ENCODE measurements at places on chromosomes 7 and 10.

DNA sequence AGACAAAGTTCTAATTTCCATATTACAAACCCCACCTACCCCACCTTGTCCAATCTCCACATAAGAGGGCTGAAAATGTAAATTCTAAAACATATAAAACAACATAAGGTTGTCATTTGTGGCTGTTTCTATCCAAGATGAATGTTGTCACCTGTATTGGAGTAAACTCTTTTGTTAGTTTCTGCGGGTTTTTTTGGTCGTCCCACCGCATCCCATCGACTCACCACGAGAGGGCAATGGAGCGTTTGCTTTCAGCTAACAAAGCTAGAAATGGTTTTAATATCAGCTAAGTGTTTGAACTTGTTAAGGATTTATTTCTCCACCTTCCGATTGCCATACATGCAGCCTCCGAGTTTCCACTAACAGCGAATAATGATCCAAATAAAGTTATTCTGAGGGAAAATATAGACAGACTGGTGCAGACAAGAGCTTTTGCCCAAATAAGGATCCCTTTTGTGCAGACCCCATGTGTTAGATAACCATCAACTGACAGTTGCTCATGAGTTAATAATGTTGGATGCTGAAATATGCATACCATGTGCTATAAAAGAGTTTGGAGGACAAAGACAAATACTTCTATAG, 137.2 kb downstream of the ARID5B start:
- peak; percentile 83 for DNase-seq

GRCh38 chr7:134113655-134114054, 13.5 kb upstream of the LRGUK start:
- no peak for DNase-seq

DNA sequence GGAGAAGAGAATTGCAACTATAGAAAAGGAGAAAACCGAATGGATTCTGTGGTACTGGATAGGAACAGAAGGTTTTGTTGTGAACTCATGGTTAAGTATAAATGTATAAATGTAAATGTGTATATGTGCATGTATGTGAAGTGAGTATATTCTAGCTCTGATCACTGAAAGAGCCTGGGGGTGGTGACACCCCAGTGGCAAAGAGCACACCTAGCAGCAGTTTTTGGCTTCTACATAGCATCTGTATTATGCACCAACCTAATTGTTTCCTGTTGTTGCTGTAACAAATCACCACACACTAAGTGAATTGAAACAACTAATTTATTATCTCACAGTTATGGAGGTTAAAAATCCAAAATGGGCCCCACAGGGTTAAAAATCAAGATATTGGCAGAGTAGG, 455.4 kb downstream of the RPS24 start:
- DNase-seq: no peak

DNA sequence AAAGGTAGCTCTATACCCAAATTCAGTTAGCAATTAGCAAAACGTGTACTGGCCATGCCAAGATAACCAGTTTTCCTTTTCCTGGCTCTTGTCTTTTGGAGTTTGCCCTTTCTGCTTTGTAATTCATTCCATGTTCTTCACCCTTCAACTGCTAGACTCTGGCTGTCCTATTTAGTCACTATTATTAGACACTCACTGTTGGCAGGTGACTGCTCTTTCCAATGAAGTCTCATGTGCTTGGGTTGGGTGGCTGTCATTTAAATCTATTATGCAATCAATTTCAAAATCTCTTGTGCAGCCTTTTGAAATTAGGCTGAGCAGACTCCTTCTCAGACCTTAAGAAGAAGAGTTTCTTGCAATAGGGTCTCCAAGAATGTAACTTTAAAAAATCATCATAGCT, 266.5 kb downstream of the GPR158 start:
- DNase-seq: no peak

- DNase-seq: no peak
Measured at GRCh38 chr7:41641011-41641664, 61.8 kb downstream of the INHBA start.

DNA sequence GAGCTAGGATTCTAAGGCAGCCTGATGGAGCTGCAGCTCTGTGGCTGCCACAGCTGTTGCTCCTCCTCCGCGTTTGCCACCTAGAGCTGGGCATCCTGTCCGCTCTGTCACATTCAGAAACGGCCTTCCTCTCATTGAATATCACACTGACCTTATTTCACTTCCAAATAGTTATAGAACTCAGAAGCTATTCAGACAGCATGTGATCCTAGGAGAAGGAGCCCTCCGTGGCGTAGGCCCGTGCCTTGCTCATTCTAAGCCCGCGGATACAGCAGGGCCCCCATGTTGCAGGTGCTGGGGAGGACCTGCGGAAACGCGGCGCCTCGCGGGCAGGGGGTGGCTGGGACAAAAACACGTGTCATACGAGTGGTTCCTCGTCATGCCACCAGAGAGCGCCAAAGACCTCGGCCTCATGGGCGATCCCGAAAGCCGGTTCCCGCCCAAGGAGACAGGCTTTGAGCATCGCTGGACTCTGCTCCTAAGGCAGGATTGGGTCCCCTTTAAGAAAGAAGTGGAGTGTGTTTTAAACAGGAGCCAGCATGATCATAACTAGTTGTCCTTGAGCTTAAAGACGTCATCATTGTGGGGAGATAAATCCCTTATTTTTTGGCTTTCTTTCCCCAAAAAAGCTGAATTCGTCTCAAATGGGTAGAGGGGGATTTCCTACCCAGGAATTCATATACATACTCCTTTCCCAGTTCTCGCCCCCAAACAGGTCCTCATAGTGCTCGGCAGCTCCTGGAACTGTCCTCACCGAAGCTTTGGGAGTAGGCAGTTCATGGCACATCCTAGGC, 17.9 kb upstream of the FIGNL1 start:
- peak; percentile 78 for DNase-seq

DNA sequence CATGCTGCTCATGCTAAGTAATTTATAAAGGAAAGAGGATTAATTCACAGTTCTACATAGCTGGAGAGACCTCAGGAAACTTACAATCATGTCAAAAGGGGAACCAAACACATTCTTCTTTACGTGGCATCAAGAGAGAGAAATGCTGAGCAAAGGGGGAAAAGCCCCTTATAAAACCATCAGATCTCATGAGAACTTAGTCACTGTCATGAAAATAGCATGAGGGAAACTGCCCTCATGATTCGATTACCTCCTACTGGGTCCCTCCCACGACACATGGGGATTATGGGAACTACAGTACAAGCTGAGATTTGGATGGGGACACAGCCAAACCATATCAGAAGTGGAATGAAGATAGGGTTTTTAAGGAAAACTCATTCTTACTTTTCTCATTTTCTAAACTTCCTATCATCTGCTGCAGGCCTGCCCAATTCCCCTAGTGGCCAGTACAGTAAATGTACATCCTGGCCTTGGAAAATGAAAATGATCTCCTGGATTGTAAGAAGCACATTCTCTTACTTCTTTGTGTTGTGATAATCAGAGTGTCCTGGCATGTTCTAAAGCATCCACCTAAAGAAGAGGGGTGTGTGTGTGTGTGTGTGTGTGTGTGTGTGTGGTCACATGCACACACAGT, 421.5 kb downstream of the LRMDA start:
- DNase-seq: no peak

DNA sequence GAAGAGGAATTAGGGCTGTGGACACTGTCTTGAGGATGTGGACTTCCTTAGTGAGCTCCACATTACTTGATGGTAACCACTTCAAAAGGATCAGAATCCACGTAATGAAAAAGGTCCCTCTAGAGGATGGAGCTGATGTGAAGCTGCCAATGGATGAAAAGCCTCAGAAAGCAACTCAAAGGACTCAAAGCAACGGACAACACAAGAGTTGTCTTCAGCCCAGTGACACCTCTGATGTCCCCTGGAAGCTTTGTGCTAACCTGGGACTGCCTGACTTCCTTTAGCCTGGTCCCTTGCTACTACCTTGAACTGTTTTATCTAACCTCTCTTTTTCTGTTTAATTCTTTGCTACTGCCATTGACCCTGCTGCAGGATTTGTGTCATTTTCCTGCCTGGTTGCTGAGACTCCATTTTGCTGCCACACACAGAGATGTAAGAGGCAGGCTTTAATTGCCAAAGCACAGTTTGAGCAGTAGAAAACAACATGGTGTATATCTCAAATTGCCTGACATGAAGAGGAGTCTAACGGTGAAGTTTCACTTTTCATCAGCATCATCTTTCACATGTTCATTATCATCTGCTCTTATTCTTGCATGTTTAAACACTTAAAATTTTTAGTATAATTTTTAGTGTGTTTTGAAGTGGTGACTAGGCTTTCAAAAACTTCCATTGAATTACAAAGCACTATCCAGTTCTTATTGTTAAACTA, 11.1 kb upstream of the SGCE start:
- DNase-seq: no peak

GRCh38 chr10:14372606-14373005, 41.9 kb upstream of the FRMD4A start:
- DNase-seq: no peak

DNA sequence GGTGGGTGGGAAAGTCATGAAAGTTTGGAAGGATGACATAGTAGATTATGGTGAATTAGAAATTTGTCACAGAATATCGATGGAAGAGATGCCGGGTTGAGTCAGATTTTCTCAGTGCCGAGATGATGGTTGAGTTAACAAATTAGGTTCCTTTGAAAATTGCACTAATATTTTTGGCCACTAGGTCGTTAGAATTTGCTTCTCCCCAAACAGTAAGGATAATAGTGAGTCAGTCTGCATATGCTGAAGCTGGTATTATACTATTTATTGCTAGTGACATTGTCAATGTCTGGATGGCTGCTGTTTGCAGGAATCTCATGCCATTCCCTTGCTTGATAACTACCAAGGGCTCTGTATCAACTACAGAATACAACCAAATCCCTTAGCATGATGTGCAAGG, 37.7 kb upstream of the MINDY3 start:
- peak; percentile 42 for DNase-seq

GRCh38 chr10:14433147-14433546, 102.4 kb upstream of the FRMD4A start:
- DNase-seq: no peak

GRCh38 chr10:34593374-34593890, 221.7 kb downstream of the PARD3 start:
- no peak for DNase-seq

DNA sequence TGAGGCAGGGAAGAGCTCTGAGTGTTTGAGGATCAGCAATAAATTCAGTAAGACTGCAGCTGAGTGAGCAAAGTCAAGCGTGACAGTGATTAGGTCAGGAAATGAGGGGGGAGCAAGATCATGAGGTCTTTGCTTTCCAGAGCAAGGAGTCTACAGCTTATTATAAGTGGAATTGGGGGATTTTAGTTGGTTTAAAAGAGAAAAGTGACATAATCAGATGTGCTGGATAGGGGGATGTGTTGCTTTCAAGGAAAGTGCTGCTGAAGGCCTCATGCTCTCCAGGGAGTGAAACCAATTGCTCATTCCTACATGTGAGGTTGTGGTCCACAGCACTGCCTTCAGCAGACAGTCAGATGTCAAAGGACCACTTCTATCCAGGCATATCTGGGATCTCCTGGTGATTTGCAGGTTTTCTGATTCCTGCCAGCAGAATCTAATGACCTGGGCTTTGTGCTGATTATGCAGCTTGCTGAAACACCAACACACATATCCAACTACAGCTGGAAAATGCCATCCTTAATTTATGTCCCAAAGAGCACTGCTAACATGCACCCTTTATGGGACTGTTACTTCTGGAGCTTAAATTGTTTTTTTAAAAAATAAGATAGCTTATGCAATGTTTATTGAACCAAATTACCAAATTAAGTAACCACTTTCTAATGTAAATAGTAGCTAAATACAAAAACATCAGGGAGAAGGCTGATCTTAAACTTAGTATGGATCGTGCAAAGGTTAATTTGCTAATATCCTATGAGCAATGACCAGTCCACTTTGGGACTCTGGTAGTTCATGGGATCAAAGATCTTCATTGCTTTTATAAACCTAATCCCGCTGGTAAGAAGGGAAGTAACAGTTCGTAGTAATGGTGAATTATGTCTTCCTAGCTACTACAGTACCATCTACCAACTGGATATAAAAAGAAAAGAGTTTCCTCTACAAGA, 607.6 kb downstream of the KCNMA1 start:
- DNase-seq: no peak

DNA sequence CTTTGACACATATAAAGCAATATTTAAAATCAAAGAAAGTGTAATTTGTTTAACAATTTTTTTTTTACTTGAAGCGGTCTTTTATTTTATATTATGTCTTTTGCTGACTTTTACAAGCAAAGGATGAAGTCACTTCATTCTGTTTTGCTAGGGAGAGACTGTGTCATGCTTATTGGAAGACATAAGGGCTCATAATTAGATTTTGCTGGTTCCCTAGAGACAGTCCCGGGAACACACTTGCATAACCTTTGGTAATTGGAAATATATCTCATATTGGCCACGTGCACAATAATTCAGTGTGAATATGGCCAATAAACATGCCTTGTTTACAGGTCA, 448 bp upstream of the NET1 start:
- DNase-seq: no peak

DNA sequence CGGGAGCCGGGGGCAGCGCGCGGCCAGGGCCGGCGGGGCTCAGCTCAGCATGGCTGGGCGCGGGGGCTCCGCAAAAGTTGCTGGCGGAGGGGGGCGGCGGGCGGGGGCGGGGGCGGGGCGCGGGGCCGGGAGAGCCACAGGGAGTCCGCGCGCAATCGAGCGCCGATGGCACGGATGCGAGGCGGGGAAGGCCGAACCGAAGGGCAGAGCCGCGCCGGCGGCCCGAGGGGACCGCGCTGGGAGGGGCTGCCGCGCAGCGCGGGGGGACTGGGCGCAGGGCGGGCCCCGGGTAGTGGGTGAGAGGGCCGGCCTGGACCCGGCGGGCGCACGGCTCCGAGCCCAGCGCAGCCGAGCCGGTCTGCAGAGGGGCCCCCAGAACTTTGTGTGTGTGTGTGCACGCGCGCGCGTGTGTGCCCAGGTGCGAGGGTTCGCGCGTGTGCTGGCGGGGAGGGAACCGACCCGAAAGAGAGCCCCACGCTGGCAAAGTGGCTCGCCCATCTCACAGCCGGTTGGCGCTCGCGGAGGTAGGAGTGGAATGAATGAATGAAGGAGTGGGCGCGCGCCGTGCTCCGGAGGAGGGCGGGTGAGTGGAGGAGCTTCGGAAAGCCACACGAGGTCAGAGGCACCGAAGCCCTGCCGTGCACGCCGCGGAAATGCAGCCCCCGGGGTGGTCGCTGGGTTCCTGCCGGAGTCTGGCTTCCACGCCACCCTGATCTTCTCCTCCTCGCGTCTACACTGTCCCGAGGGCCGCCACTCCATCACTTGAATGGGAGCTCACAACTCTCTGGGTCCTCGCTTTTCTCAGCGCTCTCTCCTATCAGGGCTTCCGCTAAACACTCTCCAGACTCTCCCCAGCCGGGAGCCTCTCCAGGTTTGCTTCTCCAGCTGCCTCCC, at the start of gene HIPK2:
TSS of gene HIPK2 (minus strand) at position 51 of the 894 bp plus-strand sequence. CDS start 375 bp downstream, outside the sequence.
- DNase-seq: peak; percentile 84

DNA sequence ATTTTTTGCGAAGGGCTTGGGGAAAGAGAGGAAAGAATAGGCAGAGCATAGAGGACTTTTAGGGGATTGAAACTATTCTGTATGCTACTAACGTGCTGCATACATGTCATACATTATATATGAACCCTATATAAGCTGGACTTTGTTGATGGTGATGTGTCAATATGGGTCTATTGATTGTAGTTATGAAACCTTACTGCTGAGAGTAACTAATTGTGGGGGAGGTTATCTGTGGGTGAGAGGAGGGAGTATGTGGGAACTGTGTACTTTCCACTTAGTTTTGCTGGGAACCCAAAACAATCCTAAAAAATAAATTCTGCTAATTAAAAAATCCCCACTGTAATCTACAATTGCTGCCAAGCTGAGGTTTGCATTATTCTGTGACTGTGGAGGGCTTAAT, 15.3 kb upstream of the CYP2C19 start:
- DNase-seq: no peak

GRCh38 chr10:17006631-17007417, 122.8 kb downstream of the CUBN start:
- no peak for DNase-seq
